ENCODE measurements at places on chromosomes 1 and 21.

DNA sequence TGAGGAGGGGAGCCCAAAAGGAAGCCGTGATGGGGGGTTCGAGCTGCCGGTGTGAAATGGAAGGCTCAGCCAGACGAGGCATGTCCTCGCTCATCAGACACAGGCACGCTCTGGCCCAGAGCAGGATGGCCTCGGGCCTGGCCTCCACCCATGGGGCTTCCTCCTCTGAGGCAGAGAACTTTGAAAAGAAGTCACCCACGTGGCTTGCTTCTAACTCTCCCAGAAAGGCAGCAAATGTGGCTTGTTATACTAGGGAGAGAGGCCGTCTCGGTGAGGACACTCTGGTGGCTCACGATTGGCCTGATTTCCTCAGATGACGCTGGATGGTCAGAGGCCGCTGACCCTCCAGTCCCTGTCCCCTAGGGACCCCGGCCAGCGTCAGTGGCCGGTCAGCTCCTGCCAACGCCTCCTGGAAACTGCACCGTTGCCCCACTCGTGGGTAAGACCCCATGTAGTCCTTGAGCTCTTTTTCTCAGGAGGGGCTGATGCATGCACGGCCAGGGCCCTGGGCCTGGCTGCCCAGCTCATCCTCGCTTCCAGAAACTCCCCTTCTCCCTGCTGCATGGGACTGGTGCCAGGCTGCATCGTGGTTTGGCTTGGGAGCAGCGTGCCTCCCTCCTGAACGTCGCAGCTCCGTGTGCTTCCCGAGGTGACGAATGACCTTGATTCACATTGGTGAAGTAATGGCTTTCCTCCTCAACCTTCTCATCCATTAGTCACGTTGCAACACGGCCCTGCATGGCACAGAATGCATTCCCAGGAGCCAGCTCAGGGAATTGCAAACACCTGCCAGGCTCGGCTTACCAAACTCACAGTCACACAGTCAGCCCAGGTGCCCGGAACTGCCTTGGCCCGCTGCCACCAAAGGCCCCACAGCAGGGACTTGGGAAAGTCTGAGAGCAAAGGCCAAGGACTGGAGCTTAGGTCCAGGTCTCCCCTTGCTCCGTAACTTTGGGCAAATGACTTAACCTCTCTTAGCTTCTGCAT is 58.8 kb downstream of the TOMM20 start:
- no peak for DNase-seq

- DNase-seq = no peak
These were observed 88.5 kb upstream of the BCL9 start for GRCh38 chr1:147452809-147453208.

- DNase-seq = peak; percentile 3
These were observed 78.1 kb upstream of the DNAH14 start for GRCh38 chr1:224851210-224851847.

DNA sequence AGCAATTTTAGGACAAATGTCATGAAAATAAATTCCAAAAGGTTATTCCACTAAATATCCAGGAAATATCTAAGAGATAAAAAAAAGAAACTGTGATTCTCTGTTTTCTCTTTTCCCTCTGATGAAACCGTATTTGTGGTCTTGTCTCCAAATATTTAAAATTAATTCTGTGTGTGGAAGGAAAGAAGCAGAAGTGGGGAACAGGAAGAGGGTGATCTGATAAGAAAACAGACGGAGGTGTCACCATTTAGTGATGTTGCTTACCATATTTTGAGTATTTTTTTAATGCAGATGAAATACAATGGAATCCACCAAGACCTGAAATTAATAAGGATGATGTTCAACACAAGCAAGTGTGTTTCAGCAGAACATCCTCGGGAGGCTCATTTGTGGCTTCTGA is 29.6 kb downstream of the CLCA1 start:
- DNase-seq = no peak

DNA sequence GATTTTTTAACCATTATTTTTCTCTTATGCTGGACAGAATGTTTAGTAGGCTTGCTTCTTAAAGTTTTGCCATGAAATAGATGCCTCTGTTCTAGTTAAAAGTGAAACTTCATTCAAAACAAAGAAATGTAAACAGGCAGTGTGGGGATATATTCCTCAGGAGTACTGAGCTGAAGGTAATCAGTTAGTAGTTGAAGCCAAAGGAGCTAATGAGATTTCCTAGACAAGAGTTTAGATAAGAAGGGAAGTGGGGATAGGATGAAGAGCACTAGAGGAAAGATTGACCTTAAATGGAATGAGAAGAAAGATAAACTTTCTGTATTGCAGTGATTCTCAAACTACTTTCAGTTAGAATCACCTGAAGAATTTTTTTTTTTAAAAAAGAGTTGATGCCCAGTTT is 23.9 kb downstream of the PRRC2C start:
- no peak for DNase-seq

DNA sequence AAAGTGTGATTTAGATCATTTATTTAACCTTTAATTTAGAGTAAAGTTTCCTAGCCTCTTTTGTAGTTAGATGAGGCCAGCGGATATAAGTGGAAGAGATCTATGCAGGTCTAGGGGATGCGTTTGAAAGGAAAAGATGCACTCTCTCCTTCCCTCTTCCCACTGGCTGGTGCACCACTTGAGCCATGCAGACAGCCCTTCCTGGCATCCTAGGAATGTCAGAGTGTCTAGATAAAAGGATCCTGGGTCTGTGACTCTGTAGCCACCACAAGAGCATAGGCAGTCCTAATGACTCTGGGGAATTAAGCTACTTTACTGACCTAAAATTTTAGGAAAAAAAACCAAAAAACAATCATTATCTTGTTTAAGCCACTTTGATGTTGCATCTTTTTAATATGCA is 16.0 kb upstream of the STUM start:
- no peak for DNase-seq

DNA sequence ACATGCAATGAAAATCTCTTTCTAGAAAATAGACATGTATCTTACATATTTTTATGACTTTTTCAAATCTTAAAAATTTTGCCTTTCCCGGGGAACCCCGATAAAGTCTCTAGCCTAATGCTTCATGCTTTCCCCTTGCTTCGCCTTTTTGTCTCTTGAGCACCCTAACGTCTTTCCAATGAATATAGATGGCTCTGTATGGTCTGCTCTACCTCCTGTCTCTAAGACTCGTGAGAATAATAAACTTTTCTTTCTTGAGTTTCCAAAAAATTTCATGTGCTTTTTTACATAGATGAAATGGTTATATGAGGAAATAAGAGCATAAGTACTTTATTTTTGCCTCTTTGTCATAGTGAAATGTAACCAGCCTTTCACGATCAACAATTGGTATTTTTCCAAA is 202.6 kb downstream of the PDE4B start:
- DNase-seq = no peak

DNA sequence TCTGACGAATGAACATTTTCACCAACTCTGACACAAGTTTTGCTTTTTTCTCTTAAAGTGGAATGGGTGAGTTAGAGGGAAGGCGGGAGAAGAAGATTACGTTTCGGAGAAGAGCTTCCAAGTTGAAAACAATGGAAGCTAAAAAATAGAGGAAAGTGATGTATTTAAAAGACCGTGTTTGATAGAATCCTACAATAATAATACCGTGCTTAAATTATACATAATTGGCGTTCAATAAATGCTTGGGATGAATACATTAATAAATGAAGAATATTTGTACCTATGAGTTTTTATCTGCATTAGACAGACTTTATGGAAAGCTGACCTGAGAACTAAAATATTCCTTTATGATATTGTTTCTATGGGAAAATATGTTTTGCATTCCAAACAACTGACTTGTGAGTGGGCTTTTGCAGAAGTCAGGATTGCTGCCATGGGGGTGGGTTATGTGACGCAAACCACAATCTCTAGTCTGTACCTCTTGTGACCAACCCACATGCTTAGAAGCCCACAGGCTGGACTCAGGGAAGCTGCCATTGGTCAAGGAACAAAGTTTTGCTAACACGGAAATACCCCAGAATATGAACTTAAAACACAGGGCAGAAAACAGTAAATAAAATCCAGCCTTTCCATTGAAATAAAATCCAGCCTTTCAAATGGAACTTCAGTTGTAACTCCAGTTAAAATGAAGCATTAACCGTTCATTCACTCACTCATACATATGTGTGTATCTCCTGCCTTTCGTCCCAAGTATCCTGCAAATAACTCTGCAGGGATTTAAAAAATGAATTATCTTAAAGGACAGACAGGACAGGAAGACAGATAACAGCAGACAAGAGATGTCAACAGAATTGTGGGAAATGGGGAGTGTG is 21.3 kb upstream of the ATF3 start:
- no peak for DNase-seq

- no peak for DNase-seq
These were observed 4.5 kb downstream of the PLXNA2 start for GRCh38 chr1:208239473-208240381.

GRCh38 chr1:10774615-10775310 is 21.7 kb downstream of the CASZ1 start:
- DNase-seq = no peak

- DNase-seq = no peak
These were observed 33.7 kb upstream of the NBL1 start for GRCh38 chr1:19610282-19610981.

GRCh38 chr21:42135386-42136052 is 64.4 kb downstream of the UMODL1 start:
- DNase-seq = no peak

DNA sequence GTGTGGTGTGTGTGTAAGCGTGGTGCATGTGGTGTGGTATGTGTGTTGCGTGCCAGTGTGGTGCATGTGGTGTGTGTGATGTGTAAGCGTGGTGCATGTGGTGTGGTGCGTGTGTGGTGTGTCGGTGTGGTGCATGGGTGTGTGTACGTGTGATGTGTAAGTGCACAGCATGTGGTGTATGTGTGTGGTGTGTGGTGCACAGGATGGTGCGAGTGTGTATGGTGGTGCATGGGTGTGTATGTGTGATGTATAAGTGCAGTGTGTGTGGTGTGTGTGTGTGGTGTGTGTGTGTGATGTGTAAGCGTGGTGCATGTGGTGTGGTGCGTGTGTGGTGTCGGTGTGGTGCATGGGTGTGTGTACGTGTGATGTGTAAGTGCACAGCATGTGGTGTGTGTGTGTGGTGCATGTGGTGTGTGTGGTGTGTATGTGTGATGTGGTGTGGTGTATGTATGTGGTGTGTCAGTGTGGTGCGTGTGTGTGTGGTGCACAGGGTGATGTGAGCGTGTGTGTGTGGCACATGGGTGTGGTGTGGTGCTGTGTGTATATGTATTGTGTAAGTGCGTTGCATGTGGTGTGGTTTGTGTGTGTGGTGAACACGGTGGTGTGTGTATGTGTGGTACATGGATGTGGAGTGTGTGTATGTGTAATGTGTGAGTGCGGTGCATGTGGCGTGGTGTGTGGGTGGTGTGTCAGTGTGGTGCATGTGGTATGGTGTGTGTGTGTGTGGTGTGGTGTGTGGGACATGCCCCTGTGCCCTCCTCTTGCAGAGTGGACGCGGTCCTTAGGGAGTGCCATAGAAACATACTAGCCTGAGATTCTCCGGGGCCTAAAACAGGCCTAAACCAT is 1.1 kb upstream of the C2CD2 start:
- DNase-seq = no peak

DNA sequence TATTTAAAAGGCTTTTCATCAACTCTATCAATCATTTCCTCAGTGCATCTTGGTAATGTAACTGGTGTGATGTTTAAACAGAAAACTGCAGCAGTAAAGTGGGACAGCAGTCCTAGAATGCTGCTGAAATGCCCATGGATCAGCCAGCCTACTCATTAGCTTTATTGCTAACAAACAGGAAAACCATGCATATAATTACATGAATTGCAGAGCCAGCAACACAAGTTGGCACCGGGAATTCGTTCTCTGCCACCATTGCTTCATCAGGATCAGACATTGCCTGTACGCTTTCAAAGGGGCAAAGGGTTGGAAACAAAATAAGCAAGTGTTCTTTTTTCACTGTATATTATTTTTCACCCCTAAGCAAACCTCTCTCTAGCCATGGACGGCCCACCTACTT is 276.2 kb upstream of the LRRC7 start:
- no peak for DNase-seq

DNA sequence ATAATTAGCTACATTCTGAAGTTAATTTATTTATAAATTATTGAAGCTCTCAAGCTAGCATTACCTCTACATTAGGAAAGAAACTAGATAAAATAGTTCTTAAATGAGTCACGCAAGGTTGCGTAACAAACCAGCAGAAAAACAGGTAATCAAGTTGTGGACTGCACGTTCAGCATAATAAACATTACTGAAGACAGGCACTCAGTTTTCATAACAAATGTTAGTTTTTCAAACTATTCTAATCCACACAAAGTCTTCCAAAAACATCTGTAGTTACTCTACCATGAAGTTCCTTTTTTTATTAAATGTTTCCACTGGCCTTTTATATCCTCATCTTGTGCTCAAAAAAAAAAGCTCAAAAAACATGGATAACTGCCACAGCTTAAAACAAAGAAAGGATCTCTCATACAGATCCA is 1.3 kb downstream of the TOR1AIP2 start:
- DNase-seq = no peak

DNA sequence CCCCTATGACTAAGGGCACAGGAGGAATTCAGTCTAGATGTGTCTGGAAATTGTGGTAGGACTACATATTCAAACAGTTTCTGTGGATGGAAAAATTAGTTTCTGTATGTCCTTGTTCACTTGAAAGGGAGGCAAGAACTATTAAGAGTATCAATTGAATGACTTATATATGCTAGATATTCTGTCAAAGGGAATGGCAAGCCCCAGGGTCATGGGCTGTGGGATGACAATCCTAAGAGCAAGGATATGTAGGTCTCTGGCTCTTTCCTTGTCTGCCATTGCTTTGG is 383.5 kb upstream of the B3GALT2 start:
- no peak for DNase-seq

DNA sequence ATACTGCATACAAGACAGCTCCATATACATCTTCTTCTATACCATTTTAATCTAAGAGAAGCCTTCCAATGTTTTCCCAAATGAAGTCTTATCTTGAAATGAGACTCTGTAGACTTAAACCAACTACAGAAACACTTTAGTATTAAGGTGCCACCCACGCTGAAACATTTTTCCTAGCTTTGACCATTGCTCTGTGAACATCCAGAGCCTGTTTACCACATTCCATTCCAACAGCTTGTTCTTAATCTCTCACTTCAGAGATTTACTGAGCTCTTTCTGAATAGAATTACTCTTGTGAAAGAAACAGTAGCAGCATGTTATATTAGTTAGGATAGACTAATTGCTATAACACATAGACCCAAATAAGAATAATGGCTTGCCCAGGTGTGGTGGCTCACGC is 19.6 kb upstream of the POGZ start:
- DNase-seq = no peak

GRCh38 chr1:168079761-168080160 is 57.0 kb downstream of the GPR161 start:
- no peak for DNase-seq

GRCh38 chr1:54120018-54120697 is 32.6 kb downstream of the CDCP2 start:
- DNase-seq = no peak

- DNase-seq = no peak
These were observed 32.9 kb upstream of the SHCBP1L start for GRCh38 chr1:182985876-182986275.

DNA sequence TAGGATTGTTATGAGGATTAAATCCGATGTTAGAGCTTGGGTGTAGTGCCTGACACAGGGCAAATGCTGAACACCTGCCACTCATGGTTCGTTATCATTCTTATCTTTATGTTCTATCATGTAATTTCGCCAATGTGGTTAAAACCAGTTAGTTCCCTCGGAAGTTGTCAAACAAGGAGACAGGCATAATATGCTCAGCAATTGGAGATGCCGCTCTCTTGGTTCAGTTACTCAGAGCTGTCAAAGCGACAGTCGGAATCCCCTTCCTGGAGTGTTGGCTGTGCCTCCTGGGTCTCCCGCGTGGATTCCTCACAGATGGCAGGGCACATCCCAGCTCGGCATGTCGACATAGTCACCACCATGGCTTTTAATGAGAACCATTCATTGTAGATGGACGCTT is 192.2 kb downstream of the ROR1 start:
- DNase-seq = no peak
